ENCODE measurements at places on chromosomes 1 and 21. TPM values are rescaled to one million over a fixed set of nuclear protein-coding genes. Genes with fewer than 3 reads are reported as not detected.

Gene TMEM82
- polyA plus RNA-seq, result 4.8 TPM

Gene ELOVL1
- 155 TPM for polyA plus RNA-seq

Gene NPR1
- polyA plus RNA-seq, result 0.23 TPM

Gene KHDC4
- 25.2 TPM for polyA plus RNA-seq

Gene SAMD13
- polyA plus RNA-seq, result 31.8 TPM

Gene SH3D21
- 5.8 TPM for polyA plus RNA-seq

Gene CRTC2
- polyA plus RNA-seq, result 32.9 TPM

Gene SLAMF9
- not detected for polyA plus RNA-seq

Measured in sigmoid colon (tissue), 7 donors.